ENCODE measurements at places on chromosomes 6 and 20.

- DNase-seq: no peak
Measured at GRCh38 chr6:80249897-80250296, 143.4 kb downstream of the BCKDHB start.

- DNase-seq: no peak
Measured at GRCh38 chr6:163352011-163352685, 62.4 kb upstream of the QKI start.

DNA sequence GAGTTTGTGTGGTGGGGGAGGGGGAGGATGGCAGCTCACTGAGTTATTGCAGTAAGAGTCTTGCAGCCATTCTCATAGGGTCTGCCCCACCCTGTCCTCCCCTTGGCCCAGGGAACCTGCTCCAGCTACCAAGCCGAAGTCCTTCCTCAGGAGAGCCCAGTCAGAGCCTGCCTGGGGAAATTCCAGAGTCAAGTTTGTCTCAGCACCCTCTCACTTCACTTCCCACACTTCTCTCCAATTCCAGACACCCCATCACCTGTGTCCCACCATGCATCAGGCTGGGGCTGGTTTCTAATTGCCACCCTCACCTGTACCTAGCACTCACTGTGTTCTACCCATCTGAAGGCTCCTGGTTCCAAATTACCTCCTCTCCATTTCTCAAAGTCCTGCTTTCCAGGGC, 10.3 kb upstream of the SLC22A16 start:
- no peak for DNase-seq

DNA sequence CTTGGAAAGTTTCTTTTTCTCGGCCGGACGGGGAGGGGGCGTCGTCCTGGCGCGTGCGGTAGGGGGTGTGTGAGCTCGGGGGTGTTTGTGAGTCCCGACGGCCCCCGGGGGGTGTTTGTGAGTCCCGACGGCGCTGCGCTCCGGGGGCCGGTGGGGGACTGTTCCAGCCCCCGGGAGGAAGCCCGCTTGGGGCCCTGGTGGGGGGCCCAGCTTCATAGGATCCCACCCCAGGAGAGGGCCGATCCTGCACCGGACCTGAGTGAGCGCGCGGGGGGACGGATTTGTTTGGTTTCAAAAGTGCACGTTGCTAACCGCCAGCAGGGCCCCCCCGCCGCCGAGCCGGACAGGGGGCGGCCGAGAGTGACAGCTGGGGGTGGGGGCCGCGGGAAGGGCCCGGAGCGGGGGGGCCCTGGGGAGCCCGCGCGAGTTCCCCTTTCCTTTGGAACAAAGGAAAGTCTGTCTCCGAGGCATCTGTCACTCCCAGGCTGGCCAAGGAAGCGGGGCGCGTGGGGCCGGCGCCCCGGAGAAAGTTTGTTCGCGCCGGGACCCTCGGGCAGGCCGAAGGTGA, 485 bp downstream of the TGIF2 start:
- DNase-seq: peak; percentile 63

GRCh38 chr20:33914919-33915318, 78.8 kb upstream of the RALY start:
- no peak for DNase-seq

GRCh38 chr6:119170447-119171087, 92.1 kb upstream of the FAM184A start:
- no peak for DNase-seq

DNA sequence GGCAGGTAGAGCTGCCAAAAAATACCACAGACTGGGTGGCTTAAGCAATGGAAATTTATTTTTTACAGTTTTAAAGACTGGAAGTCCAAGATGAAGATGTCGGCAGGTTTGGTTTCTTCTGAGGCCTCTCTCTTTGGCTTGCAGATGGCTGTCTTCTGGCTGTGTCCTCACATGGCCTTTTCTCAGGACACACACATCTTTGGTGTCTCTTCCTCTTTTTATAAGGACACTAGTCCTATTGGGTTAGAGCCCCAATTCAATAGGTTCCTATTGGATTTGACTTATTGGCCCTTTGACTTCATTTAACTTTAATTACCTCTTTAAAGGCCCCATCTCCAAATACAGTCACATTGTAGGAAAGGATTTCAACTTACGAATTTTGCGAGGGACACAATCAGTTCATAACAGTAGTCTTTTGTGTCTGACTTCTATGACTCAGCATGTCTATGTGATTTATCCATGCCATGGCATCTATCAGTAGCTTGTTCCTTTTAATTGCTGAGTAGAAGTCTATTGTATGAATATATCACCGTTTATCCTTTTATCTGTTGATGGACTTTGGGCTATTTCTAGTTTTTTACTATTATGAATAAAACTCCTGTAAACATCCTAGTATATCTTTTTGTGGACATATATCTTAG, 11.0 kb upstream of the TCP11 start:
- DNase-seq: no peak

- no peak for DNase-seq
Measured at GRCh38 chr6:70231311-70231710, 71.6 kb downstream of the COL9A1 start.

GRCh38 chr6:36374972-36375371, 12.5 kb downstream of the ETV7 start:
- DNase-seq: no peak

DNA sequence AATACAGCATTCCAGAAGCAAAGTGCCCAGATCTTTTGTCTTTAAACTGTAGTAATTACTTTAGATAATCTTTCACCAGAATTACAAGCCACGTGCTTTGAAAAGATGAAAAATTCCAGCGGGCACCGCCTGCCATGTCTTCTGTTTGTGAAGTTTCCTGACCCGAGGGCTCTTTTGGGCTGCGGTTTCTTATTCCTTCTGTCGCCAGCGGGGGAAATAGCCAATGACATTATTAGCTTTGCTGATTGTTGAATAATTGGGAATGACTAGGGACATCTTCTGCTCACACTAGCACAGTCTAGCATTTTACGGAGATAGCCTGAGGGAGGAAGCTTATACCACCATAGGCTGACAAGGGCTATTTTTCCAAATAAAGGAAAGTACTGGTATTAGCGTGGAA, 124.7 kb downstream of the SAMD5 start:
- DNase-seq: no peak

DNA sequence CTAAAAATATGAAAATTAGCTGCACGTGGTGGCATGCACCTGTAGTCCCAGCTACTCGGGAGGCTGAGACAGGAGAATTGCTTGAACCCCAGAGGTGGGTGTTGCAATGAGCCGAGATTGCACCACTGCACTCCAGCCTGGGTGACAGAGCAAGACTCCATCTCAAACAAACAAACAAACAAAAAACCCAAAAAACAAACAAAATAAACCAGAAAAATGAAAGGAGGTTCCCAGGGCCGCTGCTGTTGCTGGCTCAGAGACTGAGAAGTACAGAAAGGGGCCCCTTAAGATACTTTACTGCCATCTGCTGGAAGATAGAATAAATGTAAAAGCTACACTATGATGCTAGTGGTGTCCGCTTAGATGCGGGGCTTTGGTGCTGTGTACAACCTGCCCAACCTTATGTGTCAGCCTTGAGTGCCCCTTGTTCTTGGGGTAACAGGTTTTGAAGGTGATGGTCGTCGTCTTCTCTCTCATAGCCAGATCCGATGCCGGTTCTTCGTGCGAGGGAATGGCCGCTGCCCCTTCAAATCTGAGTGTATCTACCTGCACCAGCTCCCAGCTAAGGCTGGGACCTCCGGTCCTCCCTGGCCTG, 2.8 kb upstream of the FANCE start:
- DNase-seq: peak; percentile 94

GRCh38 chr20:36818861-36819260, 45.3 kb upstream of the DSN1 start:
- DNase-seq: no peak

DNA sequence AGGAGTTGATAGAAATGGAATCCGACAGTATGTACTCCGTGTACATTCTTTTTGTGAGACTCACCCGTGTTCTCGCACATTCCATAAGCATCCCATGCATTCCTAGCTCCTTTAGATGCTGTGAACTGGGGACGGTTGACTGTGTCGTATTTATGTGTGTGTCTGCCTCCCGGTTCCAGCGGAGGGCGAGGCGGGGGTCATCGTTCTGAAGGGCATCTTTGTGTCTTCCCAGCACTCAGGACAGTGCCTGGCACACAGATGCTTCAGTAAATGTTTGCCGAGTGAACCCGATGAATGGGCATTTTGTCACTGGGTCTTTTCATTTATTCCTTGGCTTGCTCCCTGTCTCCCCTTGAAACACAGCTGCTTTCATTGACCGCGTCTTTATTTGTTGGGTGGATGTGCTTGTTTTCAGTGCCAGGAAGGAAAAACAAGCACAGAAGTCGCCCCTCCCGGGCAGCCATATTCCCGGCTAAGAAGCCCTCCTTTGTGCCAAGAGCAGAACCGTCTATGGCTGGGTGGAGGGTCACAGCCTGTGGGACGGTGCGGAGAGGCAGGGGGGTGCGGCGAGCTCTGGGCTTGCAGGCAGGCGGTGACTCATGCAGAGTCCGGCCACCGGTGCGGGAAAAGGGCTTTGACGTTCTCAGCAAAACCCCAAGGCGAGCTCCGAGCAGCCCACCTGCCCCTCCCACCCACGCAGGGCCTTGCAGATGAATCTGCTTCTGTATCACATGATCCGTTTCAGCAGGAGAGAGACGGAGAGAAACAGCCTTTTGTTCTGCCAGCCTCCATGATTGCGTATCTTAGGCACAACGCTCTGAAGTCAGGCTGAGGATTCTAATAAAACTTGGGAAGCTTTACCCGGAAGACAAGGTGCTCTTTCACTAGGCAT, 11.2 kb upstream of the PSMG4 start:
- no peak for DNase-seq

- no peak for DNase-seq
Measured at GRCh38 chr6:149439626-149440025, 39.6 kb downstream of the SUMO4 start.

- peak; percentile 68 for DNase-seq
Measured at GRCh38 chr6:30670760-30671527, 1.9 kb downstream of the DHX16 start.

GRCh38 chr6:105759946-105760345, 326.2 kb upstream of the PRDM1 start:
- no peak for DNase-seq

DNA sequence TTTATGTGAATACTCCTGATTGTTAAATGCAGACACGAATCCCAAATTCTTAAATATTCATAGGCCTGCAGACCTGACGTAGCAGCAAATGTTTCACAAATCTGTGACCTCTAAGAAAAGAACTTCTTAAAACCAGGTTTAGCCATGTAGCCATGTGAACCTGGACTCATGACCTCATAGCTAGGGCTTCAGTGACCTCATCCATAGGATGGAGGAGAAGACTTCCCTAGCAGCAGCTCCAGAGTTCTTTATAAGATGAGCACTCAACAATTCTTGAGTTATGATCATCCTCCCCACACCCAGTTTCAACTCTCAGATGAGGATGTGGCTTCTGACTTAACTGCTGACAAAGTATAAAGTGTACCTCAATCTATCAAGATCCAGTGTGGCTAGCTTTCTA, 45.8 kb upstream of the TCF21 start:
- DNase-seq: no peak

DNA sequence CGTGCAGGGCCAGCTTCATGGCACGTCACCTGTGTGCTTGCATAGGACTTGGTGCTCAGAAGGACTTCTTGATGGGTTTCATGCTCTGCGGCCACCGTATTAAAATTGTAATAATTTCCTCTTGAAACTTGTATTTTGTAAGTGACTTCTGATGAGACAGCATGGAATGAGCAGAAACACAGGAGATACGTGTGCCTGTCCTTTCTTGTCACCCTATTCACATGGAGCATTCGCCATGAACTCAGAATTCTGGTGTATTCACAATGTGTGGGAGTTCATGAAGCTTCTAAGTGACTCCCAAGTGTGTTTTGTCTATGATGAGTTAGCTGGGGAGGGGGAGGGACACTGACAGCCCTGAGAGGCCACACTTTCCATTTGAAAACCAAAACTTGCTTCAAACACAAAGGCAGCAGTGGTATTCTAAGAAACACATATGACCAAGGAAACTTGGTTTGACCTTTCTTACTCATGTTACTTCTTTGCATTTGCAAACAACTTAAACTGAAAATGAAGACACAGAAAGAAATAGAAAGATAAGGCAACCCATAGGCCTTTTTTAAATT, 92.1 kb upstream of the NEDD9 start:
- no peak for DNase-seq

DNA sequence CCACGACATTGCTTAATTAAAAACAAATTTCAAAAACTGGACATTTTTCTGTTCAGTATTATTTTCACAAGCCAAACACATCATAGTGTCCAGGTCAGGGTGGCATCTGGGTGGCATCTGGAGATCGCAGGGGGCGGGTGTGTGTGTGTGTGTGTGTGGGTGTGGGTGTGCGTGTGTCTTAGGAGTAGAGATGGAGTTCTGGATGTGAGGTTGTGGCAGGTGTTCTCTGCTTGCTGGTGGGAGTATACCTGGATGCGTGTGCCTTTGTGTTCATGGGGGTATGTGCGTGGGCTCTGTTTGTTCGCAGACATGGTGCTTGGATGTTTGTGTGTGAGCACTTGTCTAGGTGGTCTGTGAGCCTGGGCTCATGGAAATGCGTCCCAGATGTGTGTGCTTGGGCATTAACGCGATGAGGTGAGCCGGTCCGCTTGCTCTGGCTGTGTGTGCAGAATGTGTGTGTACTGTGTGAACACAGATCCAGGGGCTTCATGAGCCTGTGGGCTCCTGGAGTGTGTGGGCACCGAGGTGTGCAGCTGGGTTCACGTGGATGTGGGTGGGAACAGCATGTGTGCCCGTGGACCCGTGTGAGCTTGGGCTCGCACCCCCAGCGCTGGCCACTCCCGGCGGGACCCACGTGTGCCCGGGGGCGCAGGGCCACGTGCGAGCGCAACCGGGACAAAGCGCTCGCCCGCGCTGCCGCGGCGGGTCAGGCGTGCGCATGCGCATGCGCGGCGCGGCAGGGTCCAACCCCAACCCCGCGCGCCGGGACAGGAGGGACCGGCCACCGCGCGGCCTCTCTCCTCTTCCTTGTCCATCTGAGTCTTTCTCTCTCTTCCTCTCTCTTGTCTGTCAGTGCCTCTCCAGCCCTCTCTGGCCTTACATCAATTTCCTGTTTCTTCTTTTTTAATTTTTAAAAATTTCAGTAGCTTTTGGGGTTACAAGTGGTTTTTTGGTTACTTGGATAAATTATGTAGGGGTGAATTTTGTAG, 60.4 kb downstream of the SRC start:
- DNase-seq: peak; percentile 19

DNA sequence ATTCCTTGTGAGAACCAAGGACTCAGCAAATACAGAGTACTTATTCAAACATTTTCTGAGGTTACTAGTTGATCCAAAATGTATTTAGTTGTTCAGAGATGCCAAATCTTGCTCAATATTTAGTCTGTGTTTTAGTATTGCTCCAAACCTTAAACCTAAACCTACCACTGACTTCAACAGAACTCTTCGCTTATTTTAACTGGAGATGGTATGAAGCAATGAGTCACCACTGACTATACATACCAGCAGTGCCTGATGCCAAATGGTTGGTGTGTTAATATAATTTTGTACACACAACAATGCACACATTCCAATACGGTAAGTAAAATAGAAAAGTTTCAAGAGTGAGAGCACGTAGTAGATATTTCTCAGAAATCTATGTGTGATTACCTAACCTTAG, 1.9 kb upstream of the SPTLC3 start:
- DNase-seq: no peak
